ENCODE measurements at places on chromosomes 4 and X.

DNA sequence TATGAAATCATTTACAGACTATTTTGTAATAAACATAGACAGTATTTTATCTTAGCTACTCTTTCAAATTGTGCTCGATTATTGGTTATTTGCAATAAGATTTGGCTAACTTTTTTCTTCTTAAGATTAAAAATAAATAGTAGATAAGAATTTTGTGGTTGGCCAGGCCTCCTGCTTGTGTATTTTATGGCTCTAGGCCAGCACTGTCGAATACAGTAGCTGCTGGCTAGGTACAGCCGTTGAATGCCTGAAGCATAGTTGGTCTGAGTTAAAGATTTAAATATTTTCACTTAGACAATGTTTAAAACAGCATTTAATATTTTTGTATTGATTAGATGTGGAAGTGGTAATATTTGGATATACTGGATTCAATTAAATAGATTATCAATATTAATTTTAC, 481.0 kb downstream of the SPRY1 start:
- DNase-seq = no peak

DNA sequence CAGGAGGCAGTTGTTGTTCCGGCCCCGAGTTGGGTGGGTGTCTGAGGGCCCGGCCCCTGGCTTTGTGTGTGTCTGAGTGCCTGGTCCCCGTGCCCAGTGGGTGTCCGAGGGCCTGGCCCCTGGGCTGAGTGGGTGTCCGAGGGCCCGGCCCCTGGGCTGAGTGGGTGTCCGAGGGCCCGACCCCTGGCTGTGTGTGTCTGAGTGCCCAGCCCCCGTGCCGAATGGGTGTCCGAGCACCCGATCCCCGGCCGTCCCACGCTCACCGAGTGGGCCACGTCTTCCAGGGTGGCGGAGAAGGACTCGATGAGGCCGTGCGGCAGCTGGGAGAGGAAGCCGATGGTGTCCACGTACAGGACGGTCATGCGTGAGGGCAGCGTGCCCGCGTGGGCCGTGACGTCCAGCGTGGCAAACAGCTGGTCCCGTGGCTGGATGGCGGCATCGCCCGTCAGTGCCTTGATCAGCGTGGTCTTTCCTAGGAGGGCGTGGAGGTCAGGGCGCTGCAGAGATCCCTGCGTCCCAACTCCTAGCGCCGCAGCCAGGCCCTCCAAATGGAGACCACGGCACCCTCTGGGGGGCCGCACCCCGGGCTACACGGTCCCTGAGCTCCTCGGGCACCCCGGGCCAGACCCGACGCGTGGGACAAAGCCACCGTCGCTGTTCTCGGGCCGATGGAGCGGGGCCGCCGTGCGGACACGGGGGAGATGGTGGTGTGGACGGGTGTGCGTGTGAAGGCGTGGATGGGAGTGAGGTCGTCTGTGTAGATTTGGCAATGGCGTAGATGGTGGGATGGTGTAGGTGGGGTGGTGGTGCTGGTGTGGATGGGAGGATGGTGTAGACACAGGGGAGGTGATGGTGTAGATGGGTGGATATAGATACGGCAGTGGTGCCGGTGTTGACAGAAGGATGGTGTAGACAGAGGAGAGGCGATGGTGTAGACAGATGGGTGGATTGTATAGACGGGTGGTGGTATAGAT, 7.2 kb downstream of the GTPBP6 start:
- DNase-seq = no peak

- DNase-seq = no peak
Measured at GRCh38 chr4:20251031-20251795, 492 bp upstream of the SLIT2 start.

DNA sequence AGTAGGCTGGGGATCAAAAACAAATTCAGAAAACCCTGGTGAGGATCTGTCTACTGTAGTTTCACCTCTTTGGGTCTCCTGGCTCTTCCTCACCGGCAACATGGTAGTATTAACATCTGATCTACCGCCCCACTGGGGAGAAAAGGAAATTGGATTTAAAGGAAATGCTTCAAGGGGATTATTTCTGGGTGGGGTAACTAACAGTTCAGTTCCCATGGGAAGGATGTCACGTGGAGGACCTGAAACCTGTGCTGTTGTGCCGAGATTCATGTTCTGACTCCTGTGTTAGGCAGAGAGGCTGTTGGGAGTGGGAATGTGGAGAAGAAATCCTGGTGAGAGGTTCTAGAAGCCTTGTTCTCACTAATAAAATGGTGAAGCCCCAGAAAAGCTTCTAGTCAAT, 254.4 kb downstream of the BCOR start:
- no peak for DNase-seq

DNA sequence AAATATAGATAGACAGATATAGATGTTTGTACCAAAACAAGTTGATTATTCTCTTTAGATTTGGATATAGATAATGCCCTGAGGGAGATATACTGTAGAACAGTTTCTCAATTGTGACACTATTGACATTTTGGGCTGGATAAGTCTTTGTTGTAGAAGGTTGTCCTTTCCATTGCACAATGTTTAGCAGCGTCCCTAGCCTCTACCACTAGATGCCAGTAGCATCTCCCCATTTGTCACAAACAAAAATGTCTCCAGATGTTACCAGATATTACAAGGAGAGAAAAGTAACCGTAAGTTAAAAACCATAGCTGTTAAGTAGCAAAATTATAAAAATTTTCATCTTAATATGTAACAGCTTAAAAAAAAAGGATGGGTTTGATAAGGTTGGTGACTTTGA, 2595.3 kb downstream of the ARAP2 start:
- no peak for DNase-seq

DNA sequence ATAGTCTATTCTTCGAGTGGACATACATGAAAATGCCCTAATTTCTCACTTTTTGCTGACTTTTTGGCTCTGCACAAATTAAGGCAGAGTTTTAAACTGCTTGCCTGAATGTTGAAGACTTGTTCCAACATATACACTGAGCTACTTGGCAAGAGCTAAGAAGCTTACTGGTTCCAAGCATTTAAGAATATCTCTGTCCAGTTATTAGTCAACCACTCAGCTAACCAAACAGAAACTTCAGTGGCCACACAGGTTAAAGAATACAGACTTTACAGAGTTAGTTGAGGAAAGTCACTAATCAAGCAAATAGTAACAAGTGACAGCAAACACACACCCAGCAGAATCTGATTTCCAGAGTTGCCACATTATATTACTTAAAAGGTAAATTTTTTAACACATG, 35.5 kb downstream of the AMER1 start:
- DNase-seq = no peak

DNA sequence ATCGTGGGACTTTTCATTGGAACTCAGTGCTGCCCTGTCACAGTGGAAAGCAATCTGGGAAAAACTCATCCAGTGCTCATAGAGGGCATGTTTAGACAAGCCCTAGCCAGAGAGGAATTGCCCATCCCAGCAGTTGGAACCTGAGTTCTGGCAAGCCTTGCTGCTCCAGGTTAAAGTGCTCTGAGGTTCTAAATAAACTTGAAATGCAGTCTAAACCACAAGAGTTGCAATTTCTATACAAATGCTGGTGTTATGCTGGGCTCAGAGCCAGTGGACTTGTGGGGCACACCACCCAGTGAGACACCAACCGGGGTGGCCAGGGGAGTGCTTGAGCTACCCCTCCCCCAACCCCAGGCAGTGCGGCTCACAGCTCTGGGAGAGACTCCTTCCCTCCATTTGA, 142.8 kb upstream of the PPP1R2C start:
- peak; percentile 76 for DNase-seq

GRCh38 chrX:2690856-2691542, at the start of gene CD99:
CD99 (plus strand) TSS chrX:2691295; CDS start chrX:2691361, 66 bp downstream.
- peak; percentile 90 for DNase-seq

- no peak for DNase-seq
Measured at GRCh38 chr4:129379429-129379828, 283.5 kb downstream of the C4orf33 start.

DNA sequence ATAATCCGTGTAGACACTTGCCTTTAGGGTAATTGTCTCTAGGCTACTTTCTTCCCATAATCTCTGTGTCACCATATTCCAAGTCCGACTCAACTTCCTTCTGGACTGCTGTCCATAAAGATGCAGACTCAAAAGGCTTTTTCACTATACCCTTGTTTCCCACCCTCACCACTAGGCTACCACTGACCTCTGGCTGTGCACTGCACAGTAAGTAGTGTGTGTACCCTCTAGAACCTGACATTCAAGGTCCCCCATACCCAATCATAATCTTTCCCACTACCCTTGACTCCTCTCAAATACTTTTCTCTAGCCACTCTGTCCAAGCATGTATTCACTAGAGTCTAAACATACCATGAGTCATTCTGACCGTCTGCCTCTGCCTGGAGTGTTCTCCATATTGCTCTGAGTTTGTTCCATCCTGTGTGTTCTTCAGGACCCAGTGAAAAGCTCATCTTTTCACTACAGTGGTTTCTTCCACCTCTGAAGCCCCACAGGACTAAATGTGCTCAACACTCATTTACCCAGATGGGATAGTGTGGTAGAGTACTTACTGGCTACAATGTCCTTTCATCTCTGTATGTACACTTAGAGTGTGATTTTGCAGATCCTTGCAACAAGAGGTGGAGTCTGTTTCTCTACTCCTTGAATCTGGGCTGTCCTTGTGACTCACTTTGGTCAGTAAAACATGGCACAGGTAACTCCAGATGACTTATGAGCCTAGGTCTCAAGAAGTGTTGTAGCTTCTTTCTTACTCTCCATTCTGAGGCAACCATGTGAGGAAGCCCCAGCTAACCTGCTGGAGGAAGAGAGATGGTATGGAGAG, 17.4 kb downstream of the JADE3 start:
- DNase-seq = no peak

GRCh38 chr4:8904041-8904501, 32.4 kb upstream of the HMX1 start:
- DNase-seq = no peak

GRCh38 chrX:12919051-12919450, 12.6 kb downstream of the TLR8 start:
- DNase-seq = no peak

- no peak for DNase-seq
Measured at GRCh38 chr4:72112514-72113156, 80.8 kb downstream of the NPFFR2 start.

DNA sequence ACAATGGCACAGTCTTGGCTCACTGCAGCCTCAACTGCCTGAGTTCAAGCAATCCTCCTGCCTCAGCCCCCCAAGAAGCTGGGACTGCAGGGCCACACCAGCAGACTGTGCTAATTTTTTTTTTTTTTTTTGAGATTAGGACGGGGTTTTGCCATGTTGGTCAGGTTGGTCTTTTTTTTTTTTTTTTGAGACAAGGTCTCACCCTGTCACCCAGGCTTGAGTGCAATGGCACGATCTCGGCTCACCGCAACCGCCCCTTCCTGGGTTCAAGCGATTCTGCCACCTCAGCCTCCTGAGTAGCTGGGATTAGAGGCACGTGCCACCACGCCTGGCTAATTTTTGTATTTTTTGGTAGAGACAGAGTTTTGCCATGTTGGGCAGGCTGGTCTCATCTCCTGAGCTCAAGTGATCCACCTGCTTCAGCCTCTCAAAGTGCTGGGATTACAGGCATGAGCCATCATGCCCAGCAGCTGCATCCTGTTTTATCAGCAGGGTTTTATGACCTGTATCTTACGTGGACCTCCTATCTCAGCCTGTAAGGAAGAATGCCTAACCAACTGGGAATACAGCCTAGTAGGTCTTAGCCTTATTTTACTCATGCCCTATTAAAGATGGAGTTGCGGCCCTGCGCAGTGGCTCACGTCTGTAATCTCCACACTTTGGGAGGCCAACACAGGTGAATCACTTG, 13.2 kb upstream of the MRPL1 start:
- no peak for DNase-seq

GRCh38 chr4:140255467-140255866, 101.5 kb upstream of the MAML3 start:
- no peak for DNase-seq

- DNase-seq = peak; percentile 75
Measured at GRCh38 chrX:40098264-40099054, 701 bp upstream of the BCOR start.

DNA sequence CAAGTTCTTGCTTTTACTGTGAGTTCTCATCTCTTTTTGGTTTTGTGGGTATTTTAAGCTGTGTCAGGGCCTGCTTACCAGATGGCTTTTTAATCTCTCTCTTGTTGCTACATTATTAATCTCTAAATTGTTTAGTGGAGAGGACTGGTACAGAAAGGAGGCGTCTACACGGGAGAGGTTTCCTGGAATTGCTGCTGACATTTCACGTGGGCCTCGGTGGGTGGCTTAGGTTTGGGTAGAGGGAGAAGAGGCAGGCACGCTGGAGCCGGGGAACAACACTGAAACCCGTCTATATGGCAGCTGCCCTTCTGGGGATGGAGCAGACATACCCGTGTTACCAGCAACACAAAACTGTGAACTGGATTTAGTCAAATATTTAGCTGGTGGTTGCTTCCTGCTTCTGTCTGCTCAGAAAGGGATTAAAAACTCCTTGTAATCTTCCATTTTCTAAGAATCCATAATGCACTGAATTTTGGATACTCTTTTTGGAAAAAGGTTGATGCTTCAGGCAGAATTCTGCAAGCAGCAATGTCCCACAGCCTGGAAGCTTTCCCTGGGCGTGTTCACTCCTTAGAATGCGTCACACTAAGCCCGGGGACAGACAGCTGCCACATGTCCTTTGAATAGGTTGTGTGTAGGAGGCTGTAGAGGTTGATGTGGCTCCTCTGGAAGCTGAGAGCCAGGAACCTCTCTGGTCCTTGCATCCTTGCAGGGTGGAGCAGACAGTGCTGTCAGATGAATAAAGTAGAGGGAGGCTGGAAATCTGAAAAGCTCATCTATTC, 199.8 kb upstream of the GATB start:
- no peak for DNase-seq

DNA sequence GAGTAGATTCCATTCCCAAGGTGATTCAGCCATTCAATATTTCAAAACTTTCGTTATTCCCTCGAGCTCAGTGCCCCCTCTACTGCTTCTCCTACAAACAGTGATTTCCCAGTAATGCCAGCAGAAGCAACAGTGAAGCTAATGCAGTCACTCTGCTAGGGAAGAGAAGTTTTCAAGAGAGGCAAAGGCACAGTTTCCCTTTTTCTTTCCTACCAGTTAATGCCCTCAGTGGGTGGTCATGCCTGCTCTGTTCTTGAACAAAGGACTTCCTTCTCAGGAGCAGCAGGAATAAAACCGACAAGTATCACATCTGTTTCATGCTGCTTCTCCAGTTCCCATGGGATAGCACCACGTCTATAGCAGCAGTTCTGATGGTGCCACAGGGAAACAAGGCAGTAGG, 317.2 kb downstream of the TENM3 start:
- no peak for DNase-seq

GRCh38 chr4:87910795-87911194, 64.7 kb upstream of the SPP1 start:
- peak; percentile 9 for DNase-seq

- DNase-seq = no peak
Measured at GRCh38 chr4:147354237-147354636, 126.7 kb upstream of the EDNRA start.

DNA sequence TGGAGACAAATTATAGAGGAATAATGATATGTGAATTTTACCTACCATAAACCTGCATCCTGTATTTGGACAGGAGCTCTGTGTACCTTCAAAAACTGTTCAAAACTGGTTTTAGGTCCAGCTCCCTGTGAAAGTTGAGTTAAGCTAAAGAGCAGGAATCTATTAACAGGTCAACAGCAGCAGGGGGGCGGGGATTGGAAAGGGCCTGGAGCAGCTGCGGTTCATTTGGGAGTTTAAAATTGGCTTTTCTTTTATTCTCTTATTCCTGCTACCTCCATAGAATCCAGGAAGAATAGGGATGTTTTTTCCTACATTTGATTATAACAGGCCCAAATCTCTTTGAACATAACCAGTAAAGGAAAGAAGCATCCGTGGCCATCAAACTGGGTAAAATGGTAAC, 23.8 kb downstream of the SHROOM3 start:
- no peak for DNase-seq

- DNase-seq = no peak
Measured at GRCh38 chr4:100356172-100356571, 161.7 kb downstream of the EMCN start.

- DNase-seq = no peak
Measured at GRCh38 chr4:181376058-181376457, 867.1 kb upstream of the TENM3 start.

Data from RPMI8226 (cell line).